ENCODE measurements at places on chromosomes 2 and 18.

GRCh38 chr2:129361688-129362087 is 617.8 kb upstream of the RAB6C start:
- no peak for DNase-seq

- DNase-seq: no peak
These were observed 104.7 kb downstream of the MYT1L start for GRCh38 chr2:2226326-2226725.

DNA sequence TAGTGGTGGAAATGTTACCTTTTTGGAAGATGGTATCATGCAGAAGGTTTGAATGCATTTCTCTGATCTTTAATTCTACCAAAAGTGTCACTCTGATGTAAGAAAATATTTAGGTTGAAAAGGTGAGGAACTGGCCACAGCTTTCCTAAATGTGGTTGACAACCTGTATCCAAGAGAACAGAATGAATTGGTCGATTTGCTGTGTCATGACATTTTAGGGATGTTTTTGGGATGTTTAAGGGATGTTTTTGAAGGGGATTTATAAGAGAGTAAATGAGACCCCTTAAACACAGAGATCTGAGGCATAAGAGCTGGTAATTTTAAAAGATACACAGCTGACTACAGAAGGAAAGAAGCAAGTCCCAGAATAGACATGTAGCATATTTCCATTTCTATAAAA is 270.8 kb upstream of the EPAS1 start:
- DNase-seq: no peak

DNA sequence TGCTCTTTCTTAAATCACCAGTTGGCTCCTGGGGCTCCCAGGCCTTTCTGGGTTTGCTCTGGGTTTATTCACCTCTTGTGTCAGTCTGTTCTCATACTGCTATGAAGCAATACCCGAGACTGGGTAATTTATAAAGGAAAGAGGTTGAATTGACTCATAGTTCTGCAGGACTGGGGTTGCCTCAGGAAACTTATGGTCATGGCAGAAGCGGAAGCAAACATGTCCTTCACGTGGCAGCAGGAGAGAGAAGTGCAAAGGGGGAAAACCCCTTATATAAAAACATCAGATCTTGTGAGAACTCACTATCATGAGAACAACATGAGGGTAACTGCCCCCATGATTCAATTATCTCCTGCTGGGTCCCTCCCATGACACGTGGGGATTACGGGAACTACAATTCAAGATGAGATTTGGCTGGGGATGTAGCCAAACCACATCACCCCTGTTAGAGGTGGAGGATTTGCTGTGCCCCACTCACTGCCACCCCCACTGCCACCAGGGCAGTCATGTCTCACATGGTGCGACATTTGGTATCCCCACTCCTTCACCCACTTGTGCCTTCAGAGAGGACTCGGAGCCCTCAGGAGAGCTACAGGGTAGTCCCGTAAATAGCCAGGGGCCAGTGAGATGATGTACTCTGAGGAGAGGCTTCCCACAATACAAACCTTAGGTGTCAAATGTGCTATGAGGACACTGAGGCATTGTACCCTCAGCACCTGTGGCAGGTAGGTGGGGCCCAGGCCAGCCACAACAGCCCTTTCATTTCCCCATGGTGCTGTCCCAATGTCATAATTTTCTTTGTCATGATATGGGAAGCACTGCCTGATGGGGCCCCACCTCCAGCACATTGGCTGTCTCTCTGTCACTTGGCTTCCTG is 35.7 kb downstream of the CDC42EP3 start:
- peak; percentile 66 for DNase-seq

- DNase-seq: no peak
These were observed 279.6 kb downstream of the TXNL1 start for GRCh38 chr18:56358608-56359280.

GRCh38 chr18:37422596-37422995 is 143.0 kb downstream of the CELF4 start:
- DNase-seq: no peak

DNA sequence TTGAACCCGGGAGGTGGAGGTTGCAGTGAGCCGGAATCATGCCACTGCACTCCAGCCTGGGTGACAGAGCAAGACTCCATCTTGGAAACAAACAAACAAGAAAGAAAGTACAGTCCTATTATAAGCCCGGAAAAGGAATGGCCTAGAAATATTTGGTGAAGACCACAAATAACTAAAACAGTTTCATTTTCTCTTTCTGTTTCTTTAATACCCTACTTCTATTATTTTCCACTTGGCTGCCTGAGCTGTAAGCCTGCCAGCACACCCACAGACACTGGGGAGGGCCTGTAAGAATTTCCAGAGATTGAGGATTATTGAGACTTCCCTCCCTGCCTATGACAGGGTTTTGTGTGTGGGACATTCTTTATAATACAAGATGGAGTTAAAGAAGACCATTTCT is 188.0 kb upstream of the DCC start:
- peak; percentile 15 for DNase-seq
